Stimulated activated naive CD4-positive, alpha-beta T cell (primary cell): ENCODE measurements at places on chromosomes 6 and 20.

DNA sequence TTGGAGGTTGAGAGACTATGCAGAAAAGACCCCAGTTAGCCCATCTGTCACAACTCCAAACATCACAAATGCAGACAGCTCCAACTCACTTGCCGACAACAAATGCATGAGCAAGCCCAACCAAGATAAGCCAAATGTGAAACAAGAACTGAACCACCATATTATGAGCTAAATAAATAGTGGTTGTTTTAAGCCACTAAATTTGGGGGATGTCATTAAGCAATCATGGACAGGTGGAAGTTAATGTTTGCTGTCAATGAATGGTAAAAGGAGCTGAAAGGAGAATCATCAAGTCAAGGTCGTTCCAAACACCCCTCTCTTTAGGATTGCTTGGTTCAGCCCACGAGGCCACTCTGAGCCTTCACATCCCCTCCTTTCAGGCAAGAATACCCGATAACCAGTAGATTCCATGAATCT is 71.2 kb upstream of the PLCB4 start:
- DNase-seq = no peak

DNA sequence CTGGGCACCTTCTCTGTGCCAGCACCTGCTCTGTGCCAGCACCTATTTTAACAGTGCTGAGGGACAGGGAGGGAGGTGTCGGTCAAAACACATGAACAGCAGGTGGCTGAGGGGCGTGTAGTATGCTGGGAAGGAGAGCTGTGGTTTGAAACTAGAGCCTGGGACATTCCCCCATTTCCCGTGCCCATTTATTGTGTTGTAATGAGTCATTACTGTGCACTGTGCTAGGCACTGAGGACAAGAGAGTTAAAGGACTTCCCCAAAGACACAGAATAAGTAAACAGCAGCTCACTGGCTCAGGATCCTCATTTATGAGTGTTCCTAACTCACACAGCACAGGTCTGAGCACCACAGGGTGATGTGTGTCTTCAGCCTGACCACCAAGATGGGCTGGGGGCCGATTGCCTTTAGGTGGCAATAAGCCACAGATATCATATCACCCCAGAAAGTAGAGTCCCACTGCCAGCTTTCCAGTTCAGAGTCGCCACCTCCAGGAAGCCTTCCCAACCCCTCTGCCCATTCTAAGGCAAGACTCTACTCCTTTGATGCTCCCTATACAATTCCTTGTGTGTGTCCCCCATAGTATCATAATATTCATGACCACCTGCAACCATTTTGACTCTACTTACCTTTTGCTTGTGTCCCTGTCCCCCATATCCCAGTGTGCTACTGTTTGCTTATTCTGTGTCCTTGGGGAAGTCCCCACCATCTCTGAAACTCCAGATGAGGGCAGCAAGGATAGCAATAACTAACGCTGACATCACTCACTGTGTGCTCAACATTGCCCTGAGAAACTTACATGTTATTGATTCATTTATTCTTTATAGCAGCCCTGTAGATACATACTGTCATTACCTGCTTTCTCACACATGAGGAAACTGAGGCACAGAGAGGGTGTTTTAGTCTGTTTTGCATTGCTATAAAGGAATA is 87.3 kb downstream of the TOX2 start:
- no peak for DNase-seq

- no peak for DNase-seq
Measured at GRCh38 chr6:80435457-80435856, 329.0 kb downstream of the BCKDHB start.

DNA sequence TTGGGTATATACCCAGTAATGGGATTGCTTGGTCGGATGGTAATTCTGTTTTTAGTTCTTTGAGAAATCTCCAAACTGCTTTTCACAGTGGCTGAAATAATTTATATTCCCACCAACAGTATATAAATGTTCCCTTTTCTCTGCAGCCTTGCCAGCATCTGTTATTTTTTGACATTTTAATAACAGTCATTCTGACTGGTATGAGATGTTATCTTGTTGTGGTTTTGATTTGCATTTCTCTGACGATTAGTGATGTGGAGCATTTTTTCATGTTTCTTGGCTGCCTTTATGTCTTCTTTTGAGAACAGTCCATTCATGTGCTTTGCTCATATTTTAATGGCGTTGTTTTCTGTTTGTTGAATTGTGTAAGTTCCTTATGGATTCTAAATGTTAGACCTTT is 641.6 kb downstream of the HACE1 start:
- no peak for DNase-seq

- DNase-seq = no peak
Measured at GRCh38 chr6:137512757-137513605, 18.8 kb upstream of the OLIG3 start.

GRCh38 chr20:11544029-11544678 is 373.5 kb upstream of the BTBD3 start:
- no peak for DNase-seq

DNA sequence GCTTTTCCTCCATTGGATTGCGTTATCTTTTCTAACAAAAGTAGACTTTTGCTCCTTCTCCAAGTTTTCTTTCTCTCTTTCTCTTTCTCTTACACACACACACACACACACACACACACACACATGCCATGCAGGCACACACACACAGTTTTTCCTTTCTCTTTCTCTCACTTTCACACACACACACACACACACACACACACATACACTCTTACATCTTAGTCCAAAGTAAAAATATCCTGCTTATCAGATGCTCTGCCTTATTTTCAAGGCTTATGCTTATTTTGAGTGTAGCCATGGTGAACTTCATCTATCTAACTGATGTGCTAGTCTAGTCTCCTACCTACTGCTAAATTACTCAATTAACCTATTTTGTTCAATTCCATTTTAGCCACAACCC is 34.4 kb upstream of the RAB23 start:
- no peak for DNase-seq

GRCh38 chr6:138681627-138682026 is 91.9 kb upstream of the CCDC28A start:
- no peak for DNase-seq

GRCh38 chr6:154598399-154598798 is 87.9 kb upstream of the CNKSR3 start:
- no peak for DNase-seq

- DNase-seq = no peak
Measured at GRCh38 chr6:18485660-18486435, 98.7 kb downstream of the RNF144B start.

GRCh38 chr20:38877483-38877882 is 48.7 kb upstream of the FAM83D start:
- no peak for DNase-seq

DNA sequence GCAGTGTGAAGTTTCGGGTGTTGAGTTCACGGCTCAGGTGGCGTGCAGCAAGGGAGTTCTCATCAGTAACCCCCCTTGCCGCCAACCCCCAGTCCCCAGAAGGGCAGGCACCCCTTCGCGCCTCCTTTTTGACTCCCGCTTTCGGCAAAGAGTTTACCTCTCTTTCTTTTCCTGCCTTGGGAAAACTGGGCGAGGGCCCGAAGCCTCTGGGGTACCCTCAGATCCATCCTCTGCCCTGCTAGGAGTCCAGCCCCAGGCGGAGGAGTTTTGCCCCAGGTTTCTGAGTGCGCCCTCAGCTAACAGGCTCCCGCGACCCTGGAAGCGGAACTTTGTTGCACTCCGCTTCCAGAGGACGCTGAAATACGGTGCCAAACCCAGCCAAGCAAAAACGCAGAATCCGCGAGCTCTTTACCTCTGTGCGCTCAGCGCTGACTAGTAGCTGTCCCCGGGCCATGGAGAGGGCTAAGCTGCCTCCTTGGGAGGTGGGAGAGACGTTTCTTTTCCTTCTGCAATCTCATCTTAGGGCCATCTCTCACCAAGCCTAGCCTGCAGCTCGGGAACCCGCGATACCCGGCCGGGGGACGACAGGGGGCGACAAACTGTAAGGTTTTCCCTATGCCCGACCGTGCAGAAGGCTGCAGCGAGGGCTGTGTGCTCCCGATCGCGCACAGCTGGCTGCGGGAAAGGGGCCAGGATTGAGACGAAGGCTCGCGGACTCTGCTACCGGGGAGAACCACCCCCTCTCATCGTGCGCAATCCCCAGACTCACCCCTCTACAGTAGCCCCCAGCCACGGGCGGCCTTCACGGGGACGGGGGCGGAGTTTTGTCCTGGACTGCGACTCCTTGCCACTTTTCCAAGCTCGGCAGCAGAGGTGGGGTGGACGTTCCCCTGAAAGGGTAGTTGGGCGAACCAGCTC is 2.7 kb upstream of the PAX1 start:
- no peak for DNase-seq

DNA sequence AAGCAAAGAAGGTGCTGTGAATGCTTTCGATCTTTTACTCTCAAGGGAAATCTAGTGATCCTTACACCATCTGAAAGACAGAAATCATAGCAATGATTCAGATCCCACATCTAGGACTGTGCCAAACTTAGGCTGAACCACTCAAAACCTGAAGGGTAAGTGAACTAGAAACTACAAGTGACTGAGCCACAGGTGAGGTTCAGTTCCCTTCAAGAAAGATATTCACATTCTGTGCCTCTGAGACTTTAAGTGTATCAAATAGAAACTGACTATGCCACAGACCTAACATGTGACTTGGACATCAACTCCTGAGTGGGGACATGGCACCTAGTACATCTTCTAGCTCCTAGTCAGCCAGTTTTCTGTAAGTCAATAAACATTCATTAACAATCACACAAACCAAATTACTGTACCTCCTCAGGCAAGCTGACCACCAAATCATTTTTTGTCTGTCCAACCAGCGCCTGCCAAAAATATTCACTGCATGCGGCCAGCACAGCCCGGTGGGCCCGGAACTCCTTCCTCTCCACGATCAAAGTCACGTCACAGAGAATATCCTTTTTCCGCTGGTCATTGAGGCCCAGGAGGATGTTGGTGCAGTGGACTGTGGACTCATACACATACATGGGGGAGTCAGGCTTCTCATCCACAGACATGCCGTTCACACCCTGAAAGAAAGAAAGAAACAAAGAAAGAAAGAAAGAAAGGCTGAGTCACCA is 114.1 kb downstream of the GJA10 start:
- DNase-seq = no peak

GRCh38 chr6:11500008-11500407 is 37.5 kb upstream of the TMEM170B start:
- no peak for DNase-seq

- DNase-seq = no peak
Measured at GRCh38 chr6:169899481-169900145, 148.2 kb downstream of the ERMARD start.

DNA sequence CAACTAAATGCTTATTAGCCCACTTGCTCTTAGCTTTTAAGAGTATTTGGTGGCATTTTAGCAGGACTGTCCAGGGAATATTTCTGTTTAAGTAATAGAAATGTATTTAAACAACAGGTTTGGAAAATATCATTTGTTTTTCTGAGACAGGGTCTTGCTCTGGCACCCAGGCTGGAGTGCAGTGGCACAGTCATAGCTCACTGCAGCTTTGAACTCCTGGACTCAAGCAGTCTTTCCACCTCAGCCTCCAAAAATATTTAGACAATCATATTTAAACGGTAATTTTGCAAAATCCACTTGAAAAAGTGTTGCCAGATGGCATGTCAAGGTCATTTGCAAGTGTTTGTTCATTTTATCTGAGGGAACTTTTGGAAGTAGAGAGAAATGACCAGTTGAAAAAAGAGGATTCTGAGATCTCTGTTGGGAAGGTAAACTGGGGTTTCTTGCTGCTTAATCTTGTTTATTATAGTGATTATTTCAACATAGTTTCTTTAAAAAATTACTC is 25.0 kb downstream of the AKAP7 start:
- no peak for DNase-seq

- peak; percentile 34 for DNase-seq
Measured at GRCh38 chr20:57480444-57481160, 44.3 kb downstream of the CTCFL start.

GRCh38 chr6:118313208-118313607 is 234.9 kb upstream of the PLN start:
- DNase-seq = no peak

DNA sequence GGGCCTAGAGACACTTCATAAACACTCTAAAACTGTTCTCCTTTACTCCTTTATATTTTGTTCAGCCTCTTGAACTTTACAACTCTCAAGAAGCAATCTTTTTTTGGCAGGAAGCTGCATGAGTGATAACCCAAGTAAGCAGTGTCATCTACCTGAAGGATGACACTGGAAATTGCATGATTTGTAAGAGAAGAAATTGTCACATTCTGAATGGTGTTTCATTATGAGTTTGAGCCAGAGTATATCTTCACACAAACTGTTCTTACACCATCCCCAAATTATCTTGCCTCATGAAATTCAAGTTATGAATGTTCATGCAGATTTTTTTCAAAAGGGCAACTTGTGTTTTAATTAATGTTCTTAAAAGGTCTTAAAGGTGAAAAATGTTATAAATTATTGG is 799.3 kb downstream of the TBC1D32 start:
- DNase-seq = no peak

DNA sequence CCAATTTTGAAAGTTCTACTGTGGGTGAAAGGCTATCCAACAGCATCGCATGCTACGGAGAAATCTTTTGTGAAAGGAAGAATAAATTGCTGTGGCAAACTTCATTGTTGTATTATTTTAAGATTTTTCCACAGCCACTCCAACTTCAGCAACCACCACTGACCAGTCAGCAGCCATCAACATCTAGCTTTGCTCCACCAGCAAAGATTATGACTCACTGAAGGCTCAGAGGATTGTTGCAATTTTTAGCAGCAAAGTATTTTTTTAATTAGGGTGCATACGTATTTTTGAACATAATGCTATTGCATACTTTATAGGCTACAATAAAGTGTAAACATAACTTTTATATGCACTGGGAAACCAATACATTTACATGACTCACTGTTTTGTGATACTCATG is 493.5 kb downstream of the TFAP2A start:
- DNase-seq = no peak

DNA sequence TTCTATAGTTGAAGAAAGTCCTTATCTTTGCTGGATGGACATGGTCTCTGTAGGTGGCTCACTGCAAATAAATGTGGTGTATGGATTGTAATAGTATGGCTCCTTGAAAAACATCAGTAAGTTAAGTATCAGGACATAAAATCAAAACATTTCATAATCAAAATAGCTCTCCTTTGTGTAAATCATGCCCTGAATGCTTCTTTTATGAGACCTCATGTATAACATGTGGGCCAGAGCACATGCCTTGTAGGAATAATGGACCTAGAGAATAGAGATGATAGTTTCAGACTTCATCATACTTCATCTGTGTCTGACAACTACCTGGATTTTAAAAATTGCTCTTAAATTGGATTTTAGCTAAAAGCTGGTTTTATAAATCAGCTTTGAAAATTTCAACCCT is 159.9 kb downstream of the ASCC3 start:
- no peak for DNase-seq
